Stimulated activated CD4-positive, alpha-beta T cell treated with anti-CD3 and anti-CD28 coated beads, Interleukin-2, amount 100 ng/mL, for 24 hours (primary cell): ENCODE measurements at places on chromosomes 7 and 10.

DNA sequence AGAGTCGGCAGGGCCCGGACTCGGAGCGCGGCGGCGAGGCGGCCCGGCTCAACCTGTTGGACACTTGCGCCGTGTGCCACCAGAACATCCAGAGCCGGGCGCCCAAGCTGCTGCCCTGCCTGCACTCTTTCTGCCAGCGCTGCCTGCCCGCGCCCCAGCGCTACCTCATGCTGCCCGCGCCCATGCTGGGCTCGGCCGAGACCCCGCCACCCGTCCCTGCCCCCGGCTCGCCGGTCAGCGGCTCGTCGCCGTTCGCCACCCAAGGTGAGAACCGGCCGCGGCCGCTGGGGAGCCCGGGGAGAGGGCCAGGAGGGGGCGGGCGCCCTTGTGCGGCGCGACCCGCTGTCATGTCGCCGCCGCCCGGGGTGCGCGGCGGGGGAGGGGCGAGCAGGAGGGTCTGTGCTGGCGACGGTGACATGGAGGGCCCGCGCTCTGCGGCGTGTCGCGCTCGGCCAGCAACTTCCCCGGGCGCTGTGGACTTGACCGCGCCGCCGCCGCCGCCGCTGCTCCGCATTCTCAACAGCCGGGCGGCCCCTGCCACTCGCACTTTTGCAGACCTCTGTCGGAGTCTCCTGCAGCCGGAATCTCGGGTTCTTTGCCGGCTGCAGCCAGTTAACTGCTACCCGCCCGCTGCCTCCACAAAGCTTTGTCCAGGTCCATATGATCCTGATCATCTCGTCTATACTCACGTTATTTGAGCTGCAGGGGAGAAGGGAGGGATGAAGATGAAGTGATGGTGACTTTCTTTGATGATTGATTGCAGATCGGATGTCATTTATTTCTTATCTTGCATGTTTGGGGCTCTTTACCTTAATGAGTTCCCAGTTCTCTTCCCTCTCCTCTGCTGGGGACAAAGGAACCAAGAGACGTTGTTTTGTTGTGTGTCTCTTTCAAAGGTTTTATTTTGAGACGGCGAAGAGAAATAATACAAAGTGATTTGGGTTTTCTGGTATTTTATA is 869 bp downstream of the TRIM24 start:
- peak; percentile 70 for DNase-seq

DNA sequence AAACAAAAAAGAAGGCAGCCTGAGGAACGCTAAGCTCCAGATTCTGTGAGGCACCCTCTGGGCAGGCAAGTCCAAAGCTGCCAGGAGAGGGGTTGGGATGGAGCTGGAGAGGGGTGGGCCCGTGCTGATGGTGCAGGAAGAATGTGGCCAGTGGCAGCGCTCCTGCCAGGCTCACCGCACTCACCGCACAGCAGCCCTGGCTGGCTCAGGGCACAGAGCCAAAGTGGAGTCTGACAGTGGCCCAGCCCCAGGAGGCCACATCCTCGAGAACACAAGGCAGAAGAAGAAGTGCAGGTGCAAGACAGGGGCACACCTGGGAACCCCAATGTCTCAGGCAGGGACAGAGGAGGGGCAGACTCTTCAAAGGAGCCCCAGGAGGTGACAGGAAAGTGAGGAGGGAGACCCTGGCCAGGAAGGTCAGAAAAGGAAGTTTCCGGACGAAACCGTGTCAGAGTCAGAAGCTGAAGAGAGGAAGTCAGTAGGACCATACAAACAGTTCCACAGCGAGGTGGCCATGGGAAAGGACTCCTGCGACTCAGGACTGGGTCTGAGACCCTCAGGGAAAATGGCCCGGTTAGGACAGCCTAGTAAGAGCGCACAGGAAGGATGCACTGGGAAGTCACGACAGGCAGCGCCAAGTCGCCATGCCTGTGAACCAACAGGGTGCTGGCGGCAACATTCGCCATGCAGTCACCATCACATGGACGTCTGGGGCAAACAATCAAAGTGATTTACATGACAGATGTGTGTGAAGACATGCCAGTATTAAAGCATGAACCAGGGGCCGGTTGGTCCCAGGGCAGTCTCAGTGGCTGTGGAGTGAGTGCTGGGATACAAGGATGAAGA is 54.4 kb downstream of the COBL start:
- no peak for DNase-seq

- no peak for DNase-seq
These were observed 59.1 kb downstream of the TASOR2 start for GRCh38 chr10:5743736-5744135.

DNA sequence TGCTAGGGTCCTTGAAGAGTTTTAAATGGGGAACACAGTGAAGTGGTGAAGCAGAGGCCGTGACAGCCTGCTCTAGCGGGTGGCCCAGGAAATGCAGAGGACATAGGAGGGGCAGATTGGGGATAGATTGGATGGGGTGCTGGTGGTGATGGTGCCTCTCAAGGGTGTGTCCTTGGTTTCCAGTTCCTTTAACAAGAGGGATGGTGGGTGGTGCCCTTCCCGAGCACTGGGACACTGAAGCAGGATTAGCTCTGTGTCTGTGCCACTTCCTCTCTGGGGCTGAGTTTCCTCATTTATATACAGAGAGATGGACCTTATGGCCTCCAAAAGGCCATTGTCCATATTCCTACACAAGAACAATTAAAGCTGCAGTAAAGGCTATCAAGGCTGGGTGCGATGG is 285.5 kb downstream of the TCF7L2 start:
- DNase-seq: no peak

- no peak for DNase-seq
These were observed 8.3 kb downstream of the ATOH7 start for GRCh38 chr10:68223535-68224165.

GRCh38 chr7:123485187-123485586 is 49.2 kb downstream of the IQUB start:
- no peak for DNase-seq

DNA sequence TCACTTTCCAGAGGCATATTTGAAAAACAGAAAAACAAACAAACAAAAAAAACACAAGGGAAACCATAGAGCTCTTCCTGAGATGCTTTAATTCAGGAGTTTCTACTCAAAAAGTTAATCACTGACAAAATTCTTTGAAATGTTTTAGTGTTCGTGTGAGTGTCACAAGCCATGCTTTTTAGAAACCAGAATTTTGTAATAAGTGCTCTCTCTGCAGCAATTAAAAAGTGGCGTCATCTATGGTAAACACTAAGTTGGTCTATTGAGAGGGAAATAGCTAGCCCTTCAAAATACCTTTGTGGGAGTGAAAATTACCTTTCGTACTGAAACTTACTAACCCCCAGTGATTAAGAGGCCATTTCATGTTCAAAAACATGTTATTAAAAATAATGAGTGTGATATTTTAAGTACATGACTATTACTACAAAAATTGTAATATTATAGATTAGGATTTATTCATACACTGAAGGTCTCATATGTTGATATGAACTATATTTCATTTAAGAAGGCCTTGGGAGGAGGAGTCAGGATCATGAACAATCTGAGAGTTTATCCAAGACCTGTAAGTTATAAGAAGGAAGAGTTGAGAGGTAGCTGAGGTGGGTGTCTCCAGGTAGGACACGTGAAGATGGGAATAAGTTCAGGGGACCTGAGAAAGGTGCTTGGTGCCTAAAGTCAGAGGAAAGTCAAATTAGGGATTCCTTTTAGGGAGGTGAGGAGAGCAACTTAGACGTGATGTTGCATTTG is 94.6 kb downstream of the PPP1R9A start:
- no peak for DNase-seq

GRCh38 chr10:24882047-24882698 is 70.2 kb downstream of the PRTFDC1 start:
- peak; percentile 25 for DNase-seq

GRCh38 chr7:64098-64915 is 128.1 kb upstream of the FAM20C start:
- DNase-seq: no peak

- no peak for DNase-seq
These were observed 77.4 kb downstream of the PON1 start for GRCh38 chr7:95246831-95247370.

DNA sequence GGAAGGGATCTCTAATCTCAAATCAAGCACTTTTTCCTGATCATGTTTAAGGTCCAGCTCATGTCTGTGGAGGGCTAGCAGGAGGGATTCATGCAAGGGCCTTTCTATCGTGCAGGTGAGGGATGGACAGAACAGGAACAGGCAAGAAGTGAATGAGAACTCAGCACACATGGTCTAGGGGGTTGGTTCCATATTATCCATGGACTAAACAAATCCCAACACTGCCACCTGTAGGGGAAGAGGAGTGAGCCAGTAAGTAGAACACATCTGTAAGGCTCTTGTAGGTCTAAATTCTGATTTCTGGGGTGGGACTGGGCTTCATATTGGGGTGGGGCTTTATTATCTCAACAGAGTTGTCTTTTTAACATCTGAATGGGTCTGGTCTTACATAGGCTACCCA is 138.0 kb upstream of the TARP start:
- no peak for DNase-seq

- no peak for DNase-seq
These were observed 50.6 kb downstream of the NKX6-2 start for GRCh38 chr10:132735341-132735775.

DNA sequence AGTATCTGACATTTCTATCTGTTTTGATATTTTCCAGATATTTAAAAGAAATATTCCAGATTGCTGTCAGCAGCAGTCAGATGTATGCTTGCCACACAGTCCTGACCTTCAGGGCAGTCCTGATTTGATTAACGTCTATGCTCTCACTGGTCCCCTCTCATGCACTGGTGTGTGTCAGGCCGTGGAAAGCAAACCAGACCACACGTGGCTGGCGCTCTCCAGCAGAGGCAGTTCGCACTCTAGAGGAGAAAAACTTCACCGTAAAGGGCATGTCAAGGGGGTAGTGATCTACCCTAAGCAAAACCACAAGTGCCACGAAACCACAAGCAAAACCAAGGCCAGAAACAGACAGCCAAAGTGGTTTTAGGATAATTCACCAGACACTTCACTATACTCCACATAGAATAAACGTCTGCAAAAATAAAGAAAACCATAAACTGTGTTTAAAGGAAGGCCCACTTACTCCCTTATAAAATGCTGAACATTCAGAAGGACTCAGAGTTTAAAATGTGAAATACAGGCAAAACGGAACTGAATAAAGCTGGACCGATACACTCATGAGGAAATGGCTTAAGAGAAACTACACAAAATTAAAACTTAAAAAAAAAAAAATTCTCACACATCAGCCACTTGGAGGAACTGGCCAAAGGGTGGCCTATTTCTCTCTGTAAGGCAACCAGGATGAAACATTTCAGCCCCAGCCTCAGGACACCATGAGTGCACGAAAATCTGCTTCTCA is 26.4 kb downstream of the PARP12 start:
- DNase-seq: peak; percentile 31

DNA sequence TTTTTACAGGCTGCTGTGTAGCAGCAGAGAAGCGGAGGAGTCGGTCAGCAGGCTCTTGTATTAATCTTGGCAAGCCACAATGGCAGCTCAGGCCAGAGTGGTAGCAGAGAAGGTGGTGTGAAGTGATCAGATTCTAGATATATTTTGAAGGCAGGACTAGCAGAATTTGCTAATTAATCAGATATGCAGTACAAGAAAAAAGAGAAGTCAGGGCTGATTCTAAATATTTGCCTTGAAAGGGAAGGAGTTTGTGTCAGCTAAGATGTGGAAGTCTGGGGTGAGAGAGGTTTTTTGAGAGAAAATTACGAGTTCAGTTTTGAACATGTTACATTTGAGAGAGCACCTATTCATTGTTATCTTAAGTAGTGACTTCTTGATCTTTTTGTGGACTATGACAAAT is 176.3 kb downstream of the WNT2 start:
- DNase-seq: no peak

- DNase-seq: no peak
These were observed 35.6 kb downstream of the PRPS1L1 start for GRCh38 chr7:17991866-17992648.

GRCh38 chr10:112286837-112287818 is 3.9 kb downstream of the TECTB start:
- no peak for DNase-seq

- DNase-seq: peak; percentile 19
These were observed 32.0 kb upstream of the STRIP2 start for GRCh38 chr7:129401967-129402860.

GRCh38 chr7:38222481-38223096 is 44.5 kb downstream of the STARD3NL start:
- DNase-seq: no peak

- no peak for DNase-seq
These were observed 265.2 kb downstream of the SNX13 start for GRCh38 chr7:17674943-17675608.

- no peak for DNase-seq
These were observed 3.6 kb downstream of the R3HCC1L start for GRCh38 chr10:98138031-98138430.

DNA sequence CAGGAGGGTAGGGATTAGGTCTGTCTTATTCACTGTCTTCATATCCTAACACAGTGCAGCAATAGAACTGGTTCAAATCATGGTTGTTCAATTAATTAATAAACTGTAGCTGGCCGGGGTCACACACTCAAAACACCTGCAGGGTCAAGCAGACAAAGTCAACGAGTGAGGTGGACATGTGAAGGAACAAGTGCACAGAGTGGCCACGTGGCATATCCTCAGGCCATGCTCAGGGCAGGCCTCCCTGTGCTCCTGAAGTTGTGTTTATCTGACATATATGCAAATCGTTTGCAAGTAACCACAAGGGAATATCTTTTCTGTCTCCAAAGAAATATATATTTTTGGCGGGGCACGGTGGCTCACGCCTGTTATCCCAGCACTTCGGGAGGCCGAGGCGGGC is 98.5 kb upstream of the ZMIZ1 start:
- DNase-seq: no peak

DNA sequence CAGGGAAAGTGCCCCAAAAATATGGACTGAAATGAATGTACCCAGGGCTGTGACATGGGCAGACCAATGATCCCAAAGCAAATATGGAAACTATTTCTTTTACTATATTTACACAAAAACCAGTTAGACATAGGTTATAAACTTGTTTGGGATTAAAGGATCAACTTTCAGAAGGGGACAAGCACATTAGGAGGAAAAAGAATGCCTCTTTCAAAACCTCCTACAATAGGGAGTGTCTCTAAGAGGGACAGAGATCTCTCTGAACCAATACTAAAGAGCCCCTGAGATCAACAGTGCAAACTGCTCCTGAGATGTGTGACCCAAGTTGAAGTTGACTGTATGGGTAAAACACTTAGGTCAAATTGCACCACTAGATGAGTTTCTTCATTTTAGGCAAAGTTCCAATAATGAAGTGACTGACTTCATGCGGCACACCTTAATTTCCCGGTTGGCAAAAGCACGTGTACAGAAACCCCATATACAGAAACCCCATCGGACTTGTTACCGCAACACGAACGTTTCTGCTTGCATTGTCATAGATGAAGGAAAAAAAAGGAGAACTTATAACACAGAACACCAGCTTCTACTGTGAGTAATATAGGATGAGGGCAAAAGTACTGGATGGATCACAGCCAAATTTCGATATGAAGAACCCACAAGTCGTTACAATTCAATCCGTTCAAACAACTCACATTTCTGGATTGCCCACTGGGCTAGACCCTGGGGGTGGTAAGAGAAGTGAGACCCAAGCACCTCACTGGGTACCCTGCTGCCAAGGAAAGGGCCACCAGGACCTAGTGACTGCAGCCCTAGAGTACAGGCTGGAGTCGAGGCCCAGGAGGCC is 4.3 kb downstream of the SVIL start:
- DNase-seq: no peak

- DNase-seq: peak; percentile 21
These were observed 102.0 kb downstream of the STRA8 start for GRCh38 chr7:135335628-135336139.
